ENCODE measurements at places on chromosomes 1 and 21.

DNA sequence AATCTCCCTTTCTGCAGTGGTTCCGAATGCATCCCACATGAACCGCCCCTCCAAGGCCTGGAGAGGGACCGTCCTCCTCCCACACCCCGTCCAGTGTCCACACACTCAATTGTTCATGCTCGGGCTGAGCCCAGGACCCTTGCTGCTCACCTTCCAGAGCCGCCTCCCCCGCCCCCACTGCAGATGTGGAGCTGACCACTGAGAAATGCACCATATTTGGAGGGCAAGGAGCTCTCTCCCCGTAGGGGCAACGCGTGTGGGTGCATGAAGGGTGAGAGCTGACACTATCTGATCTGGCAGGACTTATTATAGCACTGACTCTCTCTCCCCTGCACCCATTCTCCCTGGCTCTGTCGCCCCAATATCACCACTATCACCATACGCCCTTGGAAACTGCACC is 4.0 kb upstream of the S100A3 start:
- no peak for DNase-seq

GRCh38 chr1:18191481-18192155 is 84.0 kb downstream of the IGSF21 start:
- DNase-seq = no peak

DNA sequence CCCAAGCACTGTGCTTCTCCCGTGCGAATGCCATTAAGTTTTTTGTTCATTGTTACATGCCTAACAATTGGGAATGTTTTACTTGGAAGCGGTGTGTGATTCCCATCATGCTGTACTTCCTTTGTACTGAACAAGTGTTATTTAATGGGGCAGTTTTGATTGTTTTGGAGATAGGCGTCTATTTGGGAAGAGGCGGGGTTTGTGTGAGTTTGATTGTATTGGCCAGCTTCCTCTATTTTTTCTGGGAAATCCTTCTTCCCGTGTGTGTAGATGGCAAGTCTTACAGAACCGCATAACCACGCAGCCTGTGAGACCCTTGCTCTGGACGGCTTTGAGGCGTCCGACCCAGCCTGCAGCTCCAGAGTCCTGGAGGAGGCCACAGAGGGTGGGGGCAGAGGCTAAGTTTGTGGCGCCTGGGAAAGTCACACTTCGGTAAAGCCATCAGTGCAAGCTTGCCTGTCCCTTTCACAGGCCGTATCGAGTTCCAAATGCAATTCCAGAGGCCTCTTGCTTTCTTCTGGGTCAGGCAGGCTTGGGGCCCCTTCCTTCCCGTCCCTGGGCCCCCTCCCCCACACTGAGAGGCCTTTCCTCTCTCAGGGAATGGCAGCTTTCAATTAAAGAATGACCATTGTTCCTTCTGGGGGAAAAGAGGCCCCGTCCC is 210.3 kb downstream of the TOMM20 start:
- DNase-seq = no peak

- DNase-seq = no peak
Measured at GRCh38 chr1:168050307-168050706, 86.4 kb downstream of the GPR161 start.

GRCh38 chr1:233603478-233603877 is 10.4 kb upstream of the KCNK1 start:
- no peak for DNase-seq

- no peak for DNase-seq
Measured at GRCh38 chr21:27290028-27290427, 323.1 kb upstream of the ADAMTS5 start.

DNA sequence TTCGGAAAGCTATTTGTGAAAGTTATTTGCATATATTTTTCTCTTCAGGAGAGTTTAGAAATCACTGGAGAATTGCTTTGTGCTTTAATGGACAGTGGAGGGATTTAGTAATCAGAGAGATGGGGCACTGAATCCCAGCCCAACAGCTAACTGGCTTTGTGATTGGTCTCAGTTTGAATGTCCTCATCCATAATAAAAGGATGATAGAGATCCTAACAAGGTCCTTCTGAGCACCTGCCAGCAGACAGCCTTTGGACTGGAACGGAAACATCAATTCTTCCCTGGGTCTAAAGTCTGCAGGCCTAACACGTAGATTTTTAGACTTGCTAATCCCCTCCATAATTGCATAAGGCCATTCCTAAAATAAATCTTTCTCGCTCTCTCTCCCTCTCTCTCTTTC is 112.0 kb upstream of the ADAMTS5 start:
- DNase-seq = no peak

DNA sequence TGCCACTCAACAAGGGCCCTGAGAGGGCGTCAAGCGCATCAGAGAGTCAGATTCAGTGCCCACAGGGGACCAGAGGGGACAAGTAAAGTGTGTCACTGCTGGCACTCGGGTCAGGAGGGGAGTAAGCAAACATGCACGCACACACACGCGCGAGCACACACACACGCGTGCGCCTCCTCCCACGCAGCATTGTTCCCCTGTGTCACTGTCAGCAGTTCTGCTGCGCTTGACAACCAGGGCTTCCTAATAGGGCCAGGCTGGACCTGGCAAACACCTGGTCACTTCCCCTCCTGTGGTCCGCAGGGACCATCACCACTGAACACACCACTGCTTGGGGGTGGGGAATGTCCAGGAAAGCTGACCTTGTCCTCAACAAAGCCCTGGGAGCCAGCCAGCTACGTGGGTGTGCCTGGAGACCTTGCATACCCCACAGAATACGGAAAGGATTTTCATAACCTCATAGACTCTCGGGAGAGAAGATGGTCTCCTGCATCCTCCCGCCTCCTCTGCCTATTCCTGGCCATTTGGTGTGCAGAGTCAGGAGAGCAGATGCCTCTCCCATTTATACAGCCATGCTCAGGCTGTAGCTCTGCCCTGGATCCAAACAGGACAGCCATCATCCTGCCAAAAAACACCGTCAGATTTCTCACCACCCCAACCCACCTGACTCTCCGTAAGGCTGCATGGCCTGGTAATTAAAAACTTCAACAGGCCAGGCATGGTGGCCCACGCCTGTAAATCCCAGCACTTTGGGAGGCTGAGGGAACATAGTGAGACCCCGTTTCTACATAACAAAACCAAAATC is 73.2 kb downstream of the SSBP3 start:
- DNase-seq = no peak

GRCh38 chr1:228669242-228669585 is 66.1 kb upstream of the RHOU start:
- DNase-seq = no peak
